ENCODE measurements at places on chromosomes 2 and 18. TPM values are rescaled to one million over a fixed set of nuclear protein-coding genes. Genes with fewer than 3 reads are reported as not detected.

- no peak for ATAC-seq
These were observed 147.1 kb downstream of the CABLES1 start for GRCh38 chr18:23282437-23282781.

GRCh38 chr18:11649839-11650238 is 39.2 kb upstream of the GNAL start:
- ATAC-seq, result no peak

GRCh38 chr2:64692401-64692800 is 38.7 kb upstream of the SERTAD2 start:
- no peak for ATAC-seq

DNA sequence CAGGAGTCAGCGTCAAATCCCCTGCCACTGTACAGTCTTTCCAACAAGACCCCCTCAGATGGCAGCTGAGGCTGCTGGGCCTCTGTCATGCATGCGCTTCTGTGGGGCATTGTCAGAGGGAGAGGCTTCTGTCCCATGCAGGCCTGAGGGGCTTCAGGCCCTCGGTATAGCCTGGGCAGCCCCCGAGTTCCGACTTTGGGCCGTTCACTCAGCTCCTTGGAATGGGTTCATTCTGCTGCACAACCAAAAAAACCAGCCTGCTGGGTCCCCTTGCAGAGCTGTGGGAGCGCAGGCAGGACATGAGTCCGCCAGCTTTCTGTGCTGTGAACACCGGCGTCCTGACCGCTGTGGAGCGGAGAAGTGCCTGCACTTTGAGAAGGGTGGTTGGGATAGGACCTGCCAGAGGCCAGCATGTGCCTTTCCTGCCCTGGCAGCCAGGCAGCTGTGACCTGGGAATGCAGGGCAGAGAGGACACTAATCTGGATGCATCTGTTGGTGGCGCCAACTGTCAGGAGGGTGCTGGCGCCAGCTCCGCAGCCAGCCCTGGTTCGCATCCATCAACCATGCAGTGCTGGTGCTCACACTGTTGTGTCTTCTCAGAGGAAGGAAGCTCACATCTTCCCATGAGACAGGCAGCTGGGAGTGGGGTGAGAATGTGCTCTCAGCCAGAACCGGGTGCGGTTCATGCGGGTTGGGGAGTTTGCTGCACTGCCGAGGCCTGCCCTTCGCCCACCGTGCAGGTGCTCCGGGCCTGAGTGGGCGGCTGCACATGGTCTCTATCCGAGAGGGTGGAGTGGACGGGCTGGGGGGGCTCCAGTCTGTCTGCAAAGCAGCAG is 14.3 kb downstream of the ARHGEF4 start:
- peak; percentile 23 for ATAC-seq

The DSG2 gene
- total RNA-seq, result 21.5 TPM

- no peak for ATAC-seq
These were observed 216.9 kb downstream of the SH3RF3 start for GRCh38 chr2:109345653-109346480.

- ATAC-seq, result no peak
These were observed 22.1 kb downstream of the MROH2A start for GRCh38 chr2:233800208-233800607.

The RMDN2 gene
- total RNA-seq, result 13.9 TPM

GRCh38 chr2:221228214-221228769 is 343.8 kb downstream of the EPHA4 start:
- ATAC-seq, result no peak

GRCh38 chr2:41736105-41736567 is 311.7 kb upstream of the PKDCC start:
- no peak for ATAC-seq

- ATAC-seq, result no peak
These were observed 7.1 kb upstream of the XIRP2 start for GRCh38 chr2:166881177-166881576.

GRCh38 chr2:204899983-204900382 is 354.7 kb downstream of the PARD3B start:
- no peak for ATAC-seq

DNA sequence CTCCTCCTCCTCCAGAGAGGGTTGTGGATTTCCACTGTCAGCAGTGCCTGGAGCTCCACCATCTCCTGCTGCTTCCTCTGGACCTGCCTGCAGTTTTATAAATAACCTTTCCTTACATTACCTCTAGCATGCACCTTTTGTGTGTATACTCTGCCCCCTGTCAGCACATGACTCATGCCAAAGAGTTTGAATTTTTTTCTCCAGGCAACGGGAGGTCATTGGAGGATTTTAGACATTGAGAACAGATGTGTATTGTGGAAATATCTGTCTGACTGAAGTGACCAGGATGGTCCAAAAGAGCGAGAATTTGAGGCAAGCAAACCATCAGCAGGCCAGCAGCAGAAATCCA is 31.7 kb downstream of the IL37 start:
- no peak for ATAC-seq

- ATAC-seq, result no peak
These were observed 384.3 kb upstream of the SYT4 start for GRCh38 chr18:43661570-43661969.

- ATAC-seq, result no peak
These were observed 4.1 kb downstream of the PDCD1 start for GRCh38 chr2:241854342-241855244.

DNA sequence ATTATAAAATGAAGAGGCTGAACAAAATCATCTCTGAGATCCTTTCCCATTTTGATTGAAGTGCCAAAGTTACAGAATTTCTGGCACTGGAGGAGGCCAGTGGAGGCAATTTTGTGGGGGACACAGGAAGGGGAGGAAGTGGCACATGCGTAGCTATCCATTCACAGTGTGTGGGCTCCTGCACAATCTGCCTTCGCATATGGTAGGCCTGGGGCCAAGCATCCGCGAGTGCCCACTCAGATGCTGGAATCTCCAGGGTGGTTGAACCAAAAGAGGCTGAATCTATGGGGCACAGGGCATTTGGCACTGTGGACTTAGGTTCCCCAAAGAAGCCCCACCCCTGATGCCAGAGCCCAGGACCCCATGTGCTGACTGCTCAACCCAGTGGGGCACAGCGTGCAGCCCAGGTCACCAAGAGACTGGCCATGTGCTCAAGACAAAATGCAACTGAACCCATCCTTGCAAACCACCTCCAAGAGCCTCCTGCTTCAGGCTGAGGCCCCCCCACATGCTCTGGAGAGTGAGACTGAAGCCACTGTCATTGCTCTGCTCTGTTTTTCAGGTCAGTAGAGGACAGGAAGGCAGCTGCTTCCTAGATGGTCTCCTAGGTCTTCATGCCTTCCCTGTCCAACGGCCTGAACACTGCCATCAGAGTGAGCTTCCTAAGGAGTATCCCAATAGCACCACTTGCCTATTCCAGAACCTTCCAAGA is 28.5 kb downstream of the ST8SIA5 start:
- ATAC-seq, result no peak

The FAM237A gene
- 8.9 TPM for total RNA-seq

The OXER1 gene
- 2.9 TPM for total RNA-seq

DNA sequence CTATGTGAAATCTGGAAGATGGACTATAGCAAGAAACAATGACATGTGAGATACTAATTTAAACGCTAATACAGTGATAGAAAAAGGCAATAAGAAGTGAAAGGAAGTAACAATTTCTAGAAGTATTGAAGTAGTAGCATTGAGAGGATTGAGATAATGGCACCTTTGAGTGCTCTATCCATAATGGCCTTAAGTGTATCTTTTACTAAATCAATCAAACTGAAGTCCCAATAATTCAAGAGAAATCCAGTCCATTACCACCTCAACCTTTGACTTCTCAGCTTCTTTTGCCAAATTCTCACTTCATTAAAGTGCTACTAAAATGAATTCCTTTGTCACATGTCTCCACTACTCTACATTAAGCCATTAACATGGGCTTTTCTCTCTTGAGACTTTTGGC is 82.6 kb upstream of the KYNU start:
- ATAC-seq, result no peak

The SPIRE1 gene
- 23.5 TPM for total RNA-seq

DNA sequence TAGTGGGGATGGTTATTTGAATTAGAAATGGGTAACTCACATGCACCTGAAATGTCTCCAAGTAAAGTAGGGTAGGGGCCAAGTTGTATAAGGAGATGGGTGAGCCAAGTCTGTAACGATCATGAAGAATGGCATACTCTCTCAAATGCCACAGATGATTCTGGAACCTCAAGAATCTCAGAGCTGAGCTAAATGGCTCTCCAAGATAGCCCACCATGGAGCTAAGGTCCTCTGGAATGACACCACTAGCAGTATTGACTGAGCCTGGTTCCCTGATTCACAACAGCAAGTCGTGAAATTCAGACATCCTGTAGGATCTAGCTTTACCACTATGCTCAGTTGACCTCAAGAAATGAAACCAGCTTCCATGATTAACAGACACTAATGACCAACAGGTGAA is 115.9 kb upstream of the EPAS1 start:
- ATAC-seq, result no peak

GRCh38 chr2:137208431-137208891 is 443.1 kb downstream of the THSD7B start:
- ATAC-seq, result peak; percentile 93

DNA sequence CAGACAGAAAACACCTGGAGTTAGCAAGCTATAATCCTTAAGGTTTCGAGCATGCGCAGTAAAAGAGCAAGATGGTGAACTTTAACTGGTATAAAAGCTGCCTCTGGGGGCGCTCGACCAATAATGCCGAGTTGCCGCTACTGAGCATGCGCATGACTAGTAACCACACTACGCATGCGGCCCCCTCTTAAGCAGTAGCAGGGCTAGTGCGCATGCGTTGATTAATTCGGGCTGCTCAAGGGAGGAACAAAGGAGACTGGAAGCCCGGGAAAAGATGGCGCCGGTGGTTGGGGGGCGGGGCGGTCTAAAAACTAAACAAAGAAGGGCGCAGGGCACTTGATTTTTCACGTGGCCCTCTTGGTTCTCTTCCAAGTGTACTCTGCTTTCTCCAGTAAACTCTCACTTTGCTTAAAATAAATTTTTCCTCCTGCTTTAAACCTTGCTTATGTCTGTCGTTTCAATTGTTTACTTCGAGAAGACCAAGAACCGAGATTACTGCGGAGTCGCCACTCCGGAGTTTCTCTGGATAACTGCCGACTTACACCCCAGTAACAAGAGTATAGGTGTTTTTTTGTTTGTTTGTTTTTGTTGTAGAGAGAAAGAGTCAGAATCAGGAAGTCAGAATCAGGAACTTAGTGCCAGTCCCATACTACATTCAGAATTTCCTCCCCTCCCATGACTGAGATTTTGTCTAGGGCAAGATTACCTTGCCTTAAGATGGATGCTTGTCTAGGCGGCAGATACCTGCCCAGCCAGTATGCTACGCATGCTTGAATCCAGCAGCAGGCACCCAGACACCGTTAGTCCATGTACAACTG is 5.8 kb downstream of the XRCC5 start:
- peak; percentile 91 for ATAC-seq

The FBXO41 gene
- 5.9 TPM for total RNA-seq

The CAB39 gene
- total RNA-seq, result 38.9 TPM

The SATB2 gene
- total RNA-seq, result 1.6 TPM

GRCh38 chr2:174683392-174683759 is 80.9 kb downstream of the CHRNA1 start:
- peak; percentile 2 for ATAC-seq

Data from motor neuron (in vitro differentiated cells).